Hematopoietic multipotent progenitor cell treated with erythropoietin and hydrocortisone succinate and interleukin-3 and kit ligand, for 6 days (in vitro differentiated cells): ENCODE measurements at places on chromosomes 7 and 10.

GRCh38 chr7:33050535-33051318, 11.8 kb downstream of the NT5C3A start:
- DNase-seq, result peak; percentile 80

DNA sequence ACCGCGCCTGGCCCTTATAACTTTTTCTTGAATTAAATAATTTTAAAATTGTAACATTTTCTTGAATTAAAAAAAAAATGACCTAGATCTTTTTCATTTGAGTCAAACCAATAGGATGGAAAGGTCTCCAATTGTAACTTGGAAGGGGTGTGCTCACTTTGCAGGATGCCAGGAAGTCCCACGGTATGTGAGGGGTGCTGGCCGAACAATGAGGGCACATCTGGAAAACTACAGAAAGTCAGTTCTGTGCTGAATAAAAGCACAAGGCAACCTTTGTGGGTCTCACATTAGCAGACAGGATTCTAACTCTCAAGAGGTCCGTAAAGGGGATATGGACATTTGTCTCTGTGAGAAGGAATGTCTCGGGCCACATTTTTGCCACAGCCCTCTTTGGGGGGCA, 52.8 kb upstream of the PDLIM1 start:
- no peak for DNase-seq

- no peak for DNase-seq
Measured at GRCh38 chr7:391411-391951, 101.5 kb downstream of the FOXL3 start.

- peak; percentile 46 for DNase-seq
Measured at GRCh38 chr10:32253276-32253675, 93.7 kb downstream of the EPC1 start.

DNA sequence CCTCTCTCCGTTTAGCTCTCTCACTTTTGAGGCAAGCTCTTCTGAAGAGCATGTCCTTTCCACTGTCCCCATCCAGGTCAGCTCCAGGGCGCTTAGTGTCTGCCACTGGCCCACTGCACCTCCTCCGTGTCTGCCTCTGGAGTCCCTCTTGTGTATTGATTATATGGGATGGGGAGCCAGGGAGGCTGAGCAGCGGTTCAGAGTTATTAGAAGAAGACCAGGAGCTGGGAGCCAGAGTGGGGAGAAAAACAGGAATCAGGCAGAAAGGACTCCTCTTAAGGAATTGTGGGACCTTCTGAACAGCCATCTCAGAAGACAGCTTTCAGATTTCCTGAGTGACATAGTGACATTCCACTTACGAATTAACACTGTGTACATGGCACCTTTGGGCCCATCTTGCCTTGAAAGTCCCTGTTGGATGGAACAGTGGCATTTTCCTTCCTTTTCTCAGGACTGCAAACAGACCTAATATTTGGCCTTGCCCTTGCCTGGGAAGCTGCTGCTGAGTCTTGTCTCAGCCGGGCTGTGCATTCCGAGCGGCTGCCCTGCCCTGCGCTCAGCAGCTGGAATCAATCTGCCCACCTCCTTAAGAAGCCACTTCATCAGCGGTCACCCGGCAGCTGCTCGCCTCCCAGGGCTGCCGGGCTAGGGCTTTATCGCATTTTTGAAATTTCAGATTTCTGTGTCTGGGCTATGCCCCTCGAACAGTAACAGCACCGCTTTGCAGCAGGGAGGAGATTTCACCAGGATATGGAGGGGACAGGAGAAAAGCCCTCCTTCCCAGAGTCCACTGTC, 81.1 kb upstream of the PRKG1 start:
- DNase-seq, result no peak

DNA sequence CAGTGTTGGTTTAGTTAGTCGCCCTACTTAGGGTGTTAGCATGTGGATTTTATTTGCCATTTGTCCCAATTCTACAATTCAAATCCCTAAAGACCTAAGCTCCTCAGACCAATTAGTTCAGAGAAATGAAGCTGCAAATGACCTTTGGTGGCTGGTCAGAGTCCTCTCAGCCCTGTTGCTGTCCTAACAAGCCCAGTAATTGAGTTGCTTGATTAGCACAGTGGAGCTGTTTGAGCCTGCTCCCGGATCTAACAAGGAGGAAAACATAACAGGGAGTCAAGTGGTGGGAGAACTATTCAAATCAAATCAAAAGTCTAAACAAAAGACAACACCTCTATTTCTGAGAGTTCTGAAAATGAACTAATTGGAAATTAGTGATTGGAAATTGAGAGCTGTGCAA, 22.1 kb downstream of the ZDHHC6 start:
- no peak for DNase-seq

DNA sequence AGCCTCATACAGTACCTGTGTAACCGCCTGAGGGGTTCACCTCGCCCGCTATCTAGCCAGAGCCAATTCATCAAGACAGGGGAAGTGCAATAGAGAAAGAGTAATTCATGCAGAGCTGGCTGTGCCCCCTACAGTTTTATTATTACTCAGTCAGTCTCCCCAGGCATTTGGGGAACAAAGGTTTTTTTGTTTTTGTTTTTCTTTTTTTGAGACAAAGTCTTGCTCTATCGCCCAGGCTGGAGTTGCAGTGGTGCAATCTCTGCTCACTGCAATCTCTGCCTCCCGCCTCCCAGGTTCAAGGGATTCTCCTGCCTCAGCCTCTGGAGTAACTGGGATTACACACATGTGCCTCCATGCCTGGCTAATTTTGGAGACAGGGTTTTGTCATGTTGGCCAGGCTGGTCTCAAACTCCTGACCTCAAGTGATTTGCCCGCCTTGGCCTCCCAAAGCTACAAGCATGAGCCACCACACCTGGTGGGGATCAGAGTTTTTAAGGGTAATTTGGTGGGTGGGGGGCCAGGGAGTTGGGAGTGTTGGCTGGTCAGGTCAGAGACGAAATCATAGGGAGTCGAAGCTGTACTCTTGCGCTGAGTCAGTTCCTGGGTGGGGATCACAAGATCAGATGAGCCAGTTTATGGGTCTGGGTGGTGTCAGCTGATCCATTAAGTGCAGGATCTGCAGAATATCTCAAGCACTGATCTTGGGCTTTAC, 116.5 kb downstream of the MARCHF5 start:
- DNase-seq, result peak; percentile 27

GRCh38 chr7:158388928-158389327, 198.7 kb downstream of the PTPRN2 start:
- no peak for DNase-seq

GRCh38 chr10:132958883-132959558, 16.7 kb upstream of the CFAP46 start:
- DNase-seq, result no peak

DNA sequence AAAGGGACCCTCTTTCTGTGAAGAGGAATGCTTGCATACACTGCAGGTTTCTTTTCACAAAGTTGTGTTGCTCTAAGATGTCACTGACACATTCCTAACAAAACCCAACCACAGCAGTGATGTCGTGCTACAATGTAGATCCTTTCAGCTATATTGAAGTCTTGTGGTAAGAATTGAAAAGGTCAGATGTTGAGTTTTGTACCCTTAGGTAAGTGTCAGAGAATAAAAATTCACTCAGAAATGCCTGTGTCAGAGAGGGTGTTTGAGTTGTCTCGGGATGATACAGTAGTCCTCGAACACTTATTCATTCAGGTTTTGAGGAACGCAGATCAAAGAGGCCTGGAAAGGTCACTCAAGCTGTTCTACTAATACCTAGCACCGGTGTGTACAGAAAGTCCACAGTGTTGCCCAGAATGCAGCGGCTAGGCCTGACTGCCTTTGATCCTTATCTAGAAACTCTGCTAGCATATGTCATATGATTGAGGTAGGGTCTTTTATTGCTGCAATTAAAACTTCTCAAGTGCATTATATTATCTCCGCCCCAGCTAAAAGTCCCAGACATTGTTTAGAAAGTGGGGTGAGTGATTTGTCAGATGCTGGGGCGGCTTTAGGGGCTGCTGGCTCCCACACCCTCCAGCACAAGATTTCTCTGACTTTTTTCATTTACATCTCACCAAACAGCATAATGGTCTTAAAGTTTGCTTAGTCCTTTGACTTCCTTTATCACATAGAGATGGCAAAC, 26.0 kb downstream of the RNF32 start:
- no peak for DNase-seq

DNA sequence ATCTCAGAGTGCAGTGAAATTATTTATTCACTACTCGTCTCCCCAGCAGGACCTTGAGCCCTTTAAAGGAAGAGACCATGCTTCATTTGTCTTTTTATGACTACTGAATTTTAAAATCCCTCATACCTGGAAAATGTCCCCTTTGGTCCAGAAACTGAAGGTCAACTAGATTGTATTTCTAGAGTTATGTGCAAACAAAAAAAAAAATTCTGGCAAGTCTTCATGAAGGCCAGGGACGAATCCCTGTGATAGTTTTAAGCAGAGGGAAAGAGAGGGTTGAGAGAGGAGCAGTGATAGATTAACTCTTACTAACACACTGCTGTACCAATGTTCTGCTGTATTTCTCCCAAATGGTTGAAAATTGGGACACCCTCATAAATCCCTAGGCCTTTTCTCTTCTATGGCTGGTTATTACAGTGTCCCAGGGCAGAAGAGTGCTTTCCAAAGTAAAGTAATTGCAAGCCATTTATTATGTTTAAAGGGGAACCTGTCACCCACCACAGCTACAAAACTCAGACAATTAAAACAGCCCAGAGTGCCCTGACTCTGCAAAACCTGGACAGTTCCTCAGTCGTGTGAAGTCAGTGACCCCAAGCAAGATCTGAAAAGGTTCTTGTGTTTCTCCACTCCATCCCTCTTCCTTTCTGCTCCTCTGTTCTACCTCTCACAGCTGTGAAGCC, 182.8 kb upstream of the AOAH start:
- DNase-seq, result no peak

DNA sequence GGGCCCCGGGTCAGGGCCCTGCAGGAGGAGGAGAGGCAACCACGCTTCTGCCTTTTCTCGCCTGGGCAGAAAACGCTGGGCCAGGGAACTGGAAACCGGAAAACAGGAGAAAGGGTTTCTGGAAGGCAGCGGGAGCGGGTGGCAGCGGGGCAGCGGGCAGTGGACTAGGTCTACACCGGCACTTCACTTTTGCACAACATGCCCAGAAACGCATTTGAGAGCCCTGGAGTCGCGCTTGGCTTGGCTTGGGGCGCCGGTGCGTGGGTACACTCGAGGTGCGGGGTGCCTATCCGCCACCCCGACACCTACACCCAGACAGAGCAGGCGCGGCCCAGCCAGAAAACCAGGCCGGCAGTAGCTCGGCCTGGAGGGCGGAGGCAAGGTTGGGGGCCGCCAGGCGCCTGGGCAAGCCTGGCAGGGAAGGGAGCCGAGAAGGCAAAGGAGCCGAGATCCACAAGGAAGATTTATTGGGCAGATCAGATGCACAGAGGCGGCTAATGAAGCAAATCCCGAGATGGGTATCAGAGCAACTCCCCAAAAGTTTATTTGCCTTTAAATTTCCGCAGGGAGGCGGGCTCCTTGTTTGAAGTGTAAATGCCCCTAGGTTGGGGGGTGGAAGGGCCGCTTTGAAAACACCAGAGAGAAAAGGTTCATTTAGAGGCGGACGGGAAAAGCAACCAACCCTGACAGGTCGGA, 3.2 kb upstream of the PAX2 start:
- no peak for DNase-seq

DNA sequence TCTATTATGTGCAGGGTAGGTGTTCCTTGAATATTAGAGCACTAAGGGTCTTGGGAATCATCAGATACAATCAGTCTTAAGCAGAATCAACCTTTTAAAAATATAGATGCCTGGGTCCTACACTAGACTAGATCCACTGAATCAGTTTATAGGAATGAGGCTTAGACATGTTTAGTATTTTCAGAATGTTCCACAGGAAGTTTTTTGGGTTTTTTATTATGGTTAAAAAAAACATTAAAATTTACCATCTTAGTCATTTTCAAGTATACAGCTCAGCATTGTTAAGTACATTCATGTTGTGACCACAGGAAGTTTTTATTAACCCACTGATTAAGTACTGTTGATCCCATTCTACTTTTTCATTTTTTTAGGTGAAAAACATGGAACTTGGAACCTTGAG, 135.7 kb downstream of the LCOR start:
- DNase-seq, result no peak

GRCh38 chr10:43355749-43356371, 15.6 kb upstream of the FXYD4 start:
- peak; percentile 67 for DNase-seq

DNA sequence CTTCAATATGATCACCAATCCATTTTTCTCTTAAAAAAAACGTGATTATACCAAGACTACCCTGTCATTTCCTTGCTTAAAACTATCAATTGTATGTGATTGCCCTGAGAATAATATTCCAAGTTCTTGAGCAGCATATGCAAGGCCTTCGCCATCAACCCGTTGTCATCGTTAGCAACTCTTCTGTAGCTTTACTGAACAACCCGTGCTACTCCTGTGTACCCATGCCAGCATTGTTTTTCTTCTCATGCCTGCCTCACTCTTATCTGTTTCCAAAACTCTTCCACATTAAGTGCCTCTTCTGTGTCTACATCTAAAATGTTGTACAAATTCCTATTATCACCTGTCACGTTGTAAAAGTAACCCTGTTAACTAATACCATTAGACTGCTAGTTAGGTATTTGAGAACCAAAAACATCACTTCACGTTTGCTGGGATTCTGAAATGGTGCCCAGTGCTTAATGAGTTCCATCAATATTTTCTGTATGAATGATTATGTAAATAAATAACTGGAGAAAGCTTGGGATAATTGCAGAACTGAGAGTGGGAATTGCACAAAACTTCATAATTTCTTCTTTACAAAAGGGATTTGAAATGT, 10.5 kb downstream of the CAV2 start:
- DNase-seq, result no peak

- no peak for DNase-seq
Measured at GRCh38 chr10:4549139-4549653, 276.8 kb upstream of the AKR1E2 start.

DNA sequence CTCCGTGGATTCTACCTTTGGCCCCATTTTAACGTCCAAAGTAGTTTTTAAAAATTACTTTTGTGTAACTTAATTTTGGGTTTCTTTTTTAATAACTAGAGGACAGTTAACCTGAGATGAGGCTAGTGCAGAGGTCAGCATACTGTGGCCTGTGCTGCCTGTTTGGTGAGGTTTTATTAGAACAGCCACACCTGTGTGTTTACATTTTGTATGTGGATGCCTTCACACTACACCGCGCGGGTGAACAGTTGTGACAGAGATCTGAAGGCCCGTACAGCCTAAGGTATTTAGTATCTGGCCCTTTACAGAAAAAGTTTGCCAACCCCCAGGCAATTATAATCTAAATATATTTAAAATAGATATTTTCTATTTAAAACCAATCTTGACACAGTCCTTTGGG, 46.9 kb downstream of the STK17A start:
- no peak for DNase-seq
